ENCODE measurements at places on chromosomes 12 and 14. TPM values are rescaled to one million over a fixed set of nuclear protein-coding genes. Genes with fewer than 3 reads are reported as not detected.

- no peaks in the 10 kb centered on the region for H3K27me3 ChIP-seq
- DNase-seq: no peak
- H3K4me1 ChIP-seq: peaks cover 15% of the 10 kb centered on the region
- no peak overlapping the region for H3K27ac ChIP-seq
- H3K4me3 ChIP-seq: no peak overlapping the region
- H3K36me3 ChIP-seq: no peaks in the 10 kb centered on the region
Observed at GRCh38 chr14:69047255-69047654, 68.2 kb upstream of the ACTN1 start.

DNA sequence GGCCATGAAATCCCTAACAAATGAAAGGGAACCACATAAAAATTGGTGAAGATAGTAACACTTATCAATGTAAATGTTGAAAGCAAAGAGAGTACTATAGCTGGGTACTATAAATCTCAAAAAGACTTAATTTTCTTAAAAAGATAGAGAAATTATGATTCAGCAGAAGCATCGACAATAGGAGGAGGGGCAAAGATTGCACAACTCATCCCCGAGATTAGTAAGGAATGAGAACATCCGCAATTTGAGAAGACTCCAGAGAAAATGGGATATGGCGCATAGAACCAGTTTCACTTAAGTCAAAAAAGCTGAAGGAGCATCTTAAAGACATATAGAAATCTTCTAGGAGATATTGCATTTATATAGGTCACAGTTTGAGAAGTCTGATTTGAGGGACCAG, 220.2 kb upstream of the SLC16A7 start:
- no peaks in the 10 kb centered on the region for H3K4me1 ChIP-seq
- DNase-seq: no peak
- no peaks in the 10 kb centered on the region for H3K36me3 ChIP-seq

DNA sequence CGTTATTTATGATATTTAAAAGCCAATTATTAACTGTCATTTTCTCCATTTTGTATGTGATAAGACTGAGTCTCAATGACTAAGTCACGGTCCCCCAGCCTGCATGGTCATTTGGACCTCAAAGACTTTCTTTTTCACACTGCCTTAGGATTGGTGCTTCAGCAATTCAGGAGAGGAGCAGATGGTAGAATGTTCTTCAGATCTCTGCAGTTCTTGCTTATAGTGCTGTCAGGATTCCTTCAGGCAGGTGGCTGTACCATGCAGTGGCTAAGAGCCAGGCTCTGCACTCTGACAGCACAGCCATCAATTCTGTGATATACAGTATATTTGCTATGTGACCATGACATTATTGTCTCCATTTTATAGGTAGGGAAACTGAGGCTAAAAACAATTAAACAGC, 18.7 kb downstream of the SSPN start:
- H3K4me3 ChIP-seq: no peak overlapping the region
- DNase-seq: no peak
- no peaks in the 10 kb centered on the region for H3K27me3 ChIP-seq
- H3K27ac ChIP-seq: no peak overlapping the region

DNA sequence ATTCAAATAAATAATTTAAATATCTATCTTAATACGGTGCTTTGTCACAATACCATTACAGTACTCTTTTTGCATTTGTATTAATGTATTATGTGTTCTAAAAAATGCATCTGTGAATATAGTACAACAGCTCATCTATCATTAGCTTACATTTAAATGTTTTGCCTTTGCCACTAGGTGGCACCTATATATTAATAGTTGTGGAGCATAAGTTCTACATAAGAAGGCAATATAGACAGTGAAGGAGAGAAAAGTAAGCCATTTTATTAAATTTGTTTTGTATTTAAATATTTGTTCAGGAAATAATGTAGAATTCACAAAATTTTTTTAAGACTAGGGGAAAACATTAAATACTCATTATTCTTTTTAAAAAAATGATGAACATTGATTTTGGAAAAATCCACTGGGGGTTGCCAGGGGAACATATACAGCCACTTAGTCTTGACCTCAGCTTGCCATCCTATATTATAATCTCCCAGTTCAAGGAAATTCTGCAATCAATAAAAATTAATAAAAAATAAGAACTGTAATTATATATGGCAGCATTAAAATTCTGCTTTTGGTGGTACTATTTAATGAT, 9.8 kb downstream of the CCER1 start:
- DNase-seq: no peak
- H3K27me3 ChIP-seq: no peaks in the 10 kb centered on the region
- H3K4me1 ChIP-seq: no peaks in the 10 kb centered on the region
- H3K36me3 ChIP-seq: no peaks in the 10 kb centered on the region
- H3K4me3 ChIP-seq: no peak overlapping the region

- no peak for DNase-seq
- H3K4me1 ChIP-seq: peaks cover 4% of the 10 kb centered on the region
- H3K27me3 ChIP-seq: no peaks in the 10 kb centered on the region
- no peak overlapping the region for H3K27ac ChIP-seq
Observed at GRCh38 chr14:102077382-102077709, 9.5 kb downstream of the HSP90AA1 start.

- no peaks in the 10 kb centered on the region for H3K36me3 ChIP-seq
- no peaks in the 10 kb centered on the region for H3K27me3 ChIP-seq
- H3K4me1 ChIP-seq: peaks cover 5% of the 10 kb centered on the region
- DNase-seq: no peak
Observed at GRCh38 chr12:131895640-131896079, 1.2 kb downstream of the ULK1 start.

GRCh38 chr12:21643758-21644157, 13.9 kb downstream of the LDHB start:
- H3K4me3 ChIP-seq: no peak overlapping the region
- H3K36me3 ChIP-seq: peaks cover 6% of the 10 kb centered on the region
- H3K4me1 ChIP-seq: no peaks in the 10 kb centered on the region
- H3K27ac ChIP-seq: no peak overlapping the region
- H3K27me3 ChIP-seq: no peaks in the 10 kb centered on the region
- DNase-seq: no peak

DNA sequence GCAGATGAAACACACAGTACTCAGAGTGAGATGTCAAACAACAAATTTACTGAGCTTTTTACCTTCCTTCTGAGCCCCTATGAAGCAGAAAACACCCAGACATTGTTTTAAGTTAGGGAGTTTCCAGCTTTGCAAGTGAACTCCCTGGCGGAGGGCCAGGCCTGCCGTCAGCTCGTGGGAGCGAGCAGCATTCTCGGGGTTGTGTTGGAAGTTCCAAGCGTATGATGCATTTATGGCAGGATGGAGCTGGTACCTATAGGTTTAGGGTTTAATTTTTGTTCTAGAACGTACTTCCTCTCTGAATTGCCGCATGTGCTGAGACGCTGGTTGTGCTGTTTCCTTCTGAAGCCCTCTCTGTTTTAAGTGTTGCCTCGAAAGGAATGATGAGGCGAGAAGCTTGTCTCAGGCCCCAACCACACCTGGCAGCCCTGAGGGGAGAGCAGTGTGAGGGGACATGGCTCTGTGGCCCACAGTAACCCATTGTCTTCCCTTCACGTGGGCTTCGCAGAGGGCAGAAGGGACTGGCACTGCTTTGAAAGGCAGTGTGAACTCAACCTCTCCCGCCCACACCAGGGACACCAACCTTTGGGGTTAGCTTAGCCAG, 76.6 kb downstream of the SSPN start:
- no peaks in the 10 kb centered on the region for H3K27me3 ChIP-seq
- H3K36me3 ChIP-seq: no peaks in the 10 kb centered on the region
- no peak overlapping the region for H3K4me3 ChIP-seq
- DNase-seq: peak; percentile 86

The APOF gene
- 0.15 TPM for total RNA-seq

The PRKAG1 gene
- total RNA-seq: 49.5 TPM

The MYF6 gene
- not detected for total RNA-seq

The SLC7A7 gene
- 7.0 TPM for total RNA-seq

The ARG2 gene
- 4.7 TPM for total RNA-seq

The NELL2 gene
- total RNA-seq: 3.0 TPM
